H9 (cell line): ENCODE measurements at places on chromosomes 1 and 21. TPM values are rescaled to one million over a fixed set of nuclear protein-coding genes. Genes with fewer than 3 reads are reported as not detected.

- no peak overlapping the region for H3K27ac ChIP-seq
- H3K36me3 ChIP-seq: no peaks in the 10 kb centered on the region
- no peak for DNase-seq
- no peaks in the 10 kb centered on the region for H3K27me3 ChIP-seq
- peak overlapping the region; percentile 89 for H3K4me3 ChIP-seq
These were observed 44.6 kb downstream of the ATP1A1 start for GRCh38 chr1:116417678-116418077.

GRCh38 chr1:20327467-20327866 is 36.8 kb downstream of the VWA5B1 start:
- DNase-seq: no peak
- H3K27me3 ChIP-seq: no peaks in the 10 kb centered on the region; the same call in 1 of the 2 replicates
- H3K27ac ChIP-seq: no peak overlapping the region
- H3K36me3 ChIP-seq: no peaks in the 10 kb centered on the region
- peaks cover 2% of the 10 kb centered on the region; the same call in 1 of the 2 replicates for H3K4me1 ChIP-seq

DNA sequence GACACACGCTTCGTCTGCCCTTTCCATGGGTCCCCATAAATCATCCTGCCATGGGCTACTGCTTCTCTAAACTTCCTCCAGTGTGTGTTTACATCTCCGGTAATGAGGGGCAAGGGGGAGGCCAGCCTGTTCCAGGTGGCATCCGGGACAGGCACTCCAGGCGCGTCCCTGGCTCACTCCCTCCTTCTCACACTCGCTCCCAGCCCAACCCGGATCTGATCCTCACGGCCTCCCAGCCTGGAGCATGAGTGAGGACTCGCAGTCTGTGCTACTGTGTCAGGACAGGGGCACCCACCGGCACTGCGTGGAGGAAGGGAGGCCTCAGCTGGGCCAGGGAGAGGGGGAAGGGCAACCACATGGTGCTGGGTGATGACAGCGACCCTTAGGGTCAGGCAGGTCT is 225.4 kb downstream of the TRABD2B start:
- no peaks in the 10 kb centered on the region for H3K36me3 ChIP-seq
- no peak overlapping the region for H3K27ac ChIP-seq
- H3K4me3 ChIP-seq: no peak overlapping the region

DNA sequence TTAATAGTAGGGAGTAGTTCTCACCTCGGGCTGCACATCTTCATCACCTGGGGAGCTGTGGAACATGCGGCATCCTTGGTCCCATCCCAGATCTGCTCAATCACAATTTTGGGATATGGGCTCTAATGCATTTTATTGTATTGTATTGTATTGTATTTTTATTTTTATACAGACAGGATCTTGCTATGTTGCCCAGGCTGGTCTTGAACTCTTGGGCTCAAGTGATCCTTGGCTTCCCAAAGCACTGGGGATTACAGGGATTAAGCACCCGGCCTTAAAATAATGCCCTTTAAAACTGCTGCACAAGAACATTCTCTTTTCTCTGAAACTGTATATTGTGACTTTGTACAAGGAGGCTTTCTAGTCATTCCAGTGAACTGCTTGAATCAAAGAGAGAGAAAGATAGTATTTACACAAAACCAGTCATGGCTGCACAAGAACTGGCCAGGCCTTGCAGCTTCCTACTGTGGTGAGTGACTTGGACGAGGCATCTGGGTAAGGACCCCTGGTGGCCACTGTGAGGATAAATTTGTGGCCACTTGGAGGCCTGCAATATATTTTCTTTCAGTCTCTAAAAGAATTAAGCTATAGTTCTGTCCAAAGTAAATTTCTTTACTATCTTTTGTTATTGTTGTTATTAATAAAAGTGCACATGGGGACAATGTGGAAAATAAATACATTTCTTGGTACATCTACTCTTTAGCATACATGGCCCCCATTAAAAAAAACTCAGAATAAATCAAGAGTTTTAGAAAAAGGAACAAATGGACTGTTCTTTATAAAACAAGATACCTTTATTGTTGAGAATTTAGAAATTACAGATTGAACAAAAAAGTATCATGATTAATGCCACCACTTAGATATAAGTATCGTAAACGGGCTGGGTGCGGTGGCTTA is 48.0 kb downstream of the TBCE start:
- peak; percentile 74 for DNase-seq
- H3K27ac ChIP-seq: no peak overlapping the region
- H3K4me3 ChIP-seq: no peak overlapping the region
- peaks cover 9% of the 10 kb centered on the region; the same call in 2 of the 3 replicates for H3K36me3 ChIP-seq
- no peaks in the 10 kb centered on the region for H3K27me3 ChIP-seq
- no peaks in the 10 kb centered on the region for H3K4me1 ChIP-seq

- no peak for DNase-seq
- no peak overlapping the region for H3K4me3 ChIP-seq
- H3K27me3 ChIP-seq: no peaks in the 10 kb centered on the region
- H3K36me3 ChIP-seq: no peaks in the 10 kb centered on the region
- H3K27ac ChIP-seq: no peak overlapping the region
- peaks cover 8% of the 10 kb centered on the region for H3K4me1 ChIP-seq
These were observed 187.5 kb upstream of the PLXNA2 start for GRCh38 chr1:208431721-208432120.

DNA sequence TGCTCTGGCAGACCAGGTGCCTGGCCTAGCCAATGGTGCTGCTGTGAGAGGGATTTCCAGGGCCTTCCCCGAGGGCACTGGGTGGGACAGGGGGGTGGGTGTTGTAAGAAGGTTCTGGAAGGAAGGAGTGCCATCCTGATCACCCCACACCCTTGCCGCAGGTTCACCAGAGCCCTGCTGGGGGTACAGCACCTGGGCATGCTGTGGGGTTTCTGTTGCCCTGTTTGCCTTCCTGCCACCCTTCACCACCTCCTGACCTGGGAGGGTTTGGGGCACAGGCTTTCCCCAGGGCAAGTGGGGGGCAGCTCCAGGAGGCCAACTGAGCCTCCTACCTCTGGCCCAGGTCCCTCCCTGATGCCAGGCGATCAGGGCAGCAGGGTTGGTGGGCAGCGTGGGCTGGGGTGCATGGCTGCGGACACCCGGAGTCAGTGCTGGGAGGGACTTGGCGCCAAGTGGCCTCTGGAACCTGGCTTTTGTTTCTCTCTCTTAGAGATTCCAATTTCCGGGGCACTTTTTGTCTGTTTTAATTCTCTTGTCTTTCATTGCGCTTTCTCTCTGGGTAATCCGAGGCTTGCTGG is 318.8 kb downstream of the PTPRU start:
- no peaks in the 10 kb centered on the region for H3K36me3 ChIP-seq
- H3K4me1 ChIP-seq: no peaks in the 10 kb centered on the region; the same call in 1 of the 2 replicates
- H3K27me3 ChIP-seq: no peaks in the 10 kb centered on the region

- no peak overlapping the region for H3K27ac ChIP-seq
- H3K4me3 ChIP-seq: peak overlapping the region; percentile 26
- peaks cover 11% of the 10 kb centered on the region; the same call in 1 of the 2 replicates for H3K4me1 ChIP-seq
- no peaks in the 10 kb centered on the region for H3K27me3 ChIP-seq
These were observed 144.9 kb upstream of the SOD1 start for GRCh38 chr21:31514598-31514997.

GRCh38 chr1:214551436-214552173 is at the start of gene PTPN14:
PTPN14 (minus strand) TSS chr1:214551602; CDS start chr1:214464803, 86,799 bp downstream.
- H3K36me3 ChIP-seq: no peaks in the 10 kb centered on the region
- H3K4me1 ChIP-seq: peaks cover 7% of the 10 kb centered on the region
- peak within 1 kb of the TSS; percentile 99 for H3K27ac ChIP-seq
- DNase-seq: peak; percentile 96
- H3K4me3 ChIP-seq: peak within 1 kb of the TSS; percentile 92

DNA sequence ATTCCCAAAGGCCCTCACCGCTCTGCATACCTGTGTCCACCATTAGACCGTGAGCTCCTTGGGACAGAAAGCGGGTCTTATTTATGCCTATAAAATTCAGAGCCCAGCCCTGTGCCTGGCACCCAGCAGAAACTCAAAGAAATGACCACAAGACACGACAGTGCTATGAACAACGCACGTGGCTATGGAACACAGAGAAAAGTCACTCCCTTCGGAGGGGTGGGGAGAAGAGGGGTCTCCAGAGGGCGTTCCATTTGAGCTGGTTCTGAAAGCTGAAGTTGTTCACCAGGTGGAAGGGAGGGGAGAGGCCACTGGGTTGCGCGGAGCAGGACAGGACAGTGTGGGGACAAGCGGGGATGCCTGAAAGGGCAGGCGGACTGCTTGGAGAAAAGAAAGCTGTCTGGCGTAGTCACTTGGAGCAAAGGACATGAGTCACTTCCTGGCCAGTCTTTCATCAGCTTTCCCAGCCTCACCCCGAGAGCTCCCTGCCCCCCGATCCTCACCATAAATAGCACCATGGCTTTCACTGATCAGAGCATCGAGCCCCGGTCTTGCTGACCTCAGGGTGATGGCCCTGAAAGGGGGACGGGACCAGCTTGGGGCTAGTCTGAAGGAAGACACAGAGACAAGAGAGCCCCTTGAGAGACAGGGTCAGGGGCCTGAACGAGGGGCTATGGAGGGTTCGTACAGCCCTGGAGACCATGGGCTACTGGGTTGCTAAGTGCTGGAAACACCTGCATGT is 28.5 kb downstream of the ECE1 start:
- peaks cover 10% of the 10 kb centered on the region for H3K4me1 ChIP-seq
- peak; percentile 48 for DNase-seq
- H3K36me3 ChIP-seq: peaks cover 17% of the 10 kb centered on the region
- H3K4me3 ChIP-seq: no peak overlapping the region; the same call in 1 of the 2 replicates

DNA sequence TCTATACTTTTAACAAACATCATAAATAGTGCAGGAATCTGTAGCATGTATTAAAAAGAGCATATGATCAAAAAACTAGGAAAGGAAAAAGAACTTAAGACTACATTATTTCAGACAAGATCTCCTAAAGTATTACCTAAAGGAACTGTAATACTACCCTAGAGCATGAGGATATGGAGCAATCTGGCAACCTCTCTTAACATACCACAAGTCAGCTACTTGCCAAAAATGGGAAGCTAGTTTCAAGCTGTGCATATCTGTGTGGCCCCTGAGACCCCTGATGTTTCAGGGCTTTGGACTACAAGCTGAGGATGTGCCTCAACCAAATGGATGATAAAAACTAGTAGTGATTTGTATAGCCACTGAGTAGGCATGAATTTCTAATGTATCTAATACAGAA is 525.6 kb downstream of the PTBP2 start:
- H3K36me3 ChIP-seq: peaks cover 4% of the 10 kb centered on the region; the same call in 1 of the 2 replicates
- H3K4me1 ChIP-seq: no peaks in the 10 kb centered on the region
- no peak for DNase-seq
- no peak overlapping the region for H3K4me3 ChIP-seq
- no peaks in the 10 kb centered on the region for H3K27me3 ChIP-seq

- DNase-seq: no peak
- H3K27ac ChIP-seq: no peak overlapping the region
- H3K36me3 ChIP-seq: no peaks in the 10 kb centered on the region
- H3K27me3 ChIP-seq: no peaks in the 10 kb centered on the region
- H3K4me1 ChIP-seq: no peaks in the 10 kb centered on the region; the same call in 1 of the 2 replicates
These were observed 39.4 kb downstream of the DMRTB1 start for GRCh38 chr1:53498555-53499131.

DNA sequence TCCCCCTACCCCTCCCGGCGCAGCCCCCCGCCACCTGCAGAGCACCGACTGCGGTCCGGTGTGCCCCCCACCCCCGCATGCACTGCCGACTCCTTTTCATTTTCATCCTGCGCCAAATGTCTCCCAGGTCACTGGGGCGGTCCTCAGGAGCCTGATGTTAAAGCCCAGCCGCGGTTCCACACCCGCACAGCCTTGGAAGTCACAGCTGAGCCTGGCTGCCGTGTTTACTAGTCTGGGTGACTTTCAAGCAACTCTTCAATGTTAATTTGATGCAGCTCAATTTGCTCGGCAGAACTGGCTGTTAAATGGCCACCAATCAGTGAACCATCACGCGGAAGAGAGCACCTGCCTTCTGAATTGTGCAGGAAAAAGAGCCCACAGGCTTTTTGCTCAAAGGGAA is 27.2 kb downstream of the THAP3 start:
- DNase-seq: no peak
- no peaks in the 10 kb centered on the region for H3K4me1 ChIP-seq
- peaks cover 24% of the 10 kb centered on the region; the same call in 2 of the 3 replicates for H3K36me3 ChIP-seq
- H3K4me3 ChIP-seq: no peak overlapping the region
- no peak overlapping the region for H3K27ac ChIP-seq
- no peaks in the 10 kb centered on the region for H3K27me3 ChIP-seq

GRCh38 chr21:38806153-38806941 is 618 bp downstream of the ETS2 start:
- no peak overlapping the region for H3K27ac ChIP-seq
- H3K36me3 ChIP-seq: peaks cover 11% of the 10 kb centered on the region; the same call in 2 of the 3 replicates
- no peak for DNase-seq
- H3K4me3 ChIP-seq: peak overlapping the region; percentile 80

DNA sequence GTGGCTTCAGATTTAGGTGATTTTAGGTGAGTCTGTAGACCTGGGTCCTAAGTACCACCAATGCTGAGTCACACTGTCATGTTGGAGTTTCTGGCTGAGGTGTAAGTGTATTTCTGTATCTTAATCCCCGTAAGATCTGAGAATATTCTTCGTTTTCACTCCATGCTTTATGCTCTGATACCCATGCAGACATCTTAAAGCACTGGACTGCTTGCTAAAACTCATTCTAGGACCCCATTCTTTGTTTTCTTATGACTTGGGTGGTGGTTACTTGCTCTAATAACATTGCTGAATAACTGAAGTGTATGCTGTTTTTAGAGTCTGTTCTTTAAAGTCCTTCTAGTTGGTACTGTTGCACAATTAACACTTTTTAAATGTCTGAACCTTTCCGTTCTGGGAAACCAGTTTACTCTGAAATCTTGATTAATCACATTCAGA is 36.6 kb downstream of the CDC42 start:
- H3K4me1 ChIP-seq: peaks cover 13% of the 10 kb centered on the region
- H3K27me3 ChIP-seq: no peaks in the 10 kb centered on the region
- peak overlapping the region; percentile 74 for H3K27ac ChIP-seq
- H3K4me3 ChIP-seq: no peak overlapping the region

GRCh38 chr1:176931526-176931925 is 233.0 kb downstream of the ASTN1 start:
- no peak overlapping the region for H3K27ac ChIP-seq
- no peaks in the 10 kb centered on the region for H3K27me3 ChIP-seq
- peaks cover 8% of the 10 kb centered on the region; the same call in 2 of the 3 replicates for H3K36me3 ChIP-seq
- no peak overlapping the region for H3K4me3 ChIP-seq

GRCh38 chr1:78088486-78088885 is 42.7 kb downstream of the GIPC2 start:
- no peaks in the 10 kb centered on the region; the same call in 2 of the 3 replicates for H3K36me3 ChIP-seq
- H3K27me3 ChIP-seq: no peaks in the 10 kb centered on the region
- no peak for DNase-seq
- no peak overlapping the region for H3K4me3 ChIP-seq
- H3K27ac ChIP-seq: no peak overlapping the region

GRCh38 chr1:5253036-5253435 is 598.6 kb downstream of the AJAP1 start:
- H3K4me3 ChIP-seq: no peak overlapping the region
- no peaks in the 10 kb centered on the region; the same call in 1 of the 2 replicates for H3K27me3 ChIP-seq
- H3K4me1 ChIP-seq: no peaks in the 10 kb centered on the region
- no peaks in the 10 kb centered on the region for H3K36me3 ChIP-seq
- DNase-seq: no peak

The CSMD2 gene
- total RNA-seq: 5.2 and 6.4 TPM in 2 replicates

The PTGER3 gene
- 0.26 TPM in 2 replicates for total RNA-seq

The TMPRSS15 gene
- not detected in 2 replicates for total RNA-seq

The S100A5 gene
- not detected in 2 replicates for total RNA-seq

The PGLYRP4 gene
- total RNA-seq: not detected in 2 replicates

The AVPR1B gene
- 0.09 TPM in 1 of 2 replicates, not detected in the other for total RNA-seq

The TAS1R2 gene
- total RNA-seq: not detected in 2 replicates

The MIGA1 gene
- total RNA-seq: 6.3 and 6.7 TPM in 2 replicates

The FAM72B gene
- 8.5 and 9.2 TPM in 2 replicates for total RNA-seq

The SPRR1A gene
- total RNA-seq: not detected in 2 replicates

The NHLH1 gene
- total RNA-seq: 1.3 and 1.5 TPM in 2 replicates
